T-helper 2 cell (primary cell): ENCODE measurements at places on chromosomes 12 and 14.

DNA sequence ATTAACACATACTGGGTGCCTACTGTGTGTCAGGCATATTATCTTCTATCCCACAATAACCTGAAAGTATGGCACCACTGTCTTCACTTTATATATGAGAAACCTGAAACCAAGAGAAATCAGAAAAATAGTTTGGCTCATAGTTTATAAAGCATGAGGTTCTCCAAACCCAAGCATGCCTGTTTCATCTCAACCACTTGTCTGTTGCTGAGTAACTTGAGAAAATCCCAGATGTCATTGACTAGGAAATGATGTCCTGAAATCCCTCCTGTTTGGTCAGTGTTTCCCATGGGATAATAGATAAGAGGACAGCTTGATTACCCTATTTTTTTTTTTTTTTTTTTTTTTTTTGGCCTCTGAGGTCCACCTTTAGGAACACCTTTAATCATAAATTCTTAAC lies 2.6 kb upstream of the IFNG-AS1 start:
- no peak for DNase-seq

DNA sequence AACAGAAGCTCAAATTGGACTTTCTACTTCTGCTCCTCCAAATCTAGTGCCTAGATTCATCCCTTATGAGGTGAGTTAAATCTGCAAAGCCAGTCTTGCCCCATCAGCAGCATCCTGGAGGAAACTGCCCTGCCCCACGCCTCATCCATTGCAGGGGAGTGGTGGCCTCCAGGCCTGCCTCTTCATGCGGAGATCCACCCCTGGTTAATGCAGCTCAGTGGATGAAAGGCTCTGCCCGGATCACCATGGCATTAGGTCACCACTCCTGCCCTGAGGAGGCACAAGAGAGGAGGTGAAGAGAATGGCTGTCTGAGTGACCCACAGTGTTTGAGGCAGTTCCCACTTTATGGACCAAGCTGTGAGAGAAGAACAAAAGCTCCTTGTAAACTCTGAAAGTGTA lies 218.1 kb downstream of the C12orf75 start:
- DNase-seq, result no peak

DNA sequence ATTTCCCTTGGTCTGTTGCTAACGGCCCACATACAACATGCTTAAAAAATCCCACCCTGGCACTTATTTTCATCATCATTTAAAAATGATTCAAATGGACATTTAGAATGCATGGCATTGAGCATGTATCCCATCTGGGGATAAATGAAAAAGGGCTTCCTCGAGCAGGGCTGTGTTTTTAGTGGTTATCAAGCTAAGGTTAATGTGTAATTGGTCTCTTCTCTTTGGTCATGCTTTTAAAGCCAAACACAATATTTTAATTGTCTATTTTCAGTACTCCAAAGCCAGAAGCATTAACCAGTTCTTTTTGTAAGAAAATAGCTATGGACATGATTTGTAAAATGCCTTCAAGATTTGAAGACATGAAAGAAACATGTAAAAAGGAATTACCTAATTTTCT lies 1.9 kb upstream of the TRHDE start:
- no peak for DNase-seq

DNA sequence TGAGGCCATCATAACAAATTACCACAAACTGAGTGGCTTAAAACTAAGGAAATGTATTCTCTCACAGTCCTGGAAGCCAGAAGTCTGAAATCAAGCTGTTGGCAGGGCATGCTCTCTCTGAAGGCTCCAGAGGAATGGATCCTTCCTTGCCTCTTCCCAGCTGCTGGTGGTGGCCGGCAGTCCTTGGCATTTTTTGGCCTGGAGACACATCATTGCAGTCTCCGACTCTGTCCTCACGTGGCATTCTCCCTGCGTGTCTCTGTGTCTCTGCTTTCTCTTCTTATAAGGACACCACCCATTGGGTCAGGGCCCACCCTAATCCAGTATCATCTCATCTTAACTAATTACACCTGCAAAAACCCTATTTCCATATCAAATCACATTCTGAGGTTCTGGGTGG lies 206.1 kb downstream of the SLC41A2 start:
- DNase-seq, result no peak

- DNase-seq, result peak; percentile 72
Measured at GRCh38 chr14:75069121-75069810, at the start of gene ZC2HC1C. TSS of gene ZC2HC1C (plus strand) at chr14:75069641. CDS start at chr14:75070574, 933 bp downstream.

DNA sequence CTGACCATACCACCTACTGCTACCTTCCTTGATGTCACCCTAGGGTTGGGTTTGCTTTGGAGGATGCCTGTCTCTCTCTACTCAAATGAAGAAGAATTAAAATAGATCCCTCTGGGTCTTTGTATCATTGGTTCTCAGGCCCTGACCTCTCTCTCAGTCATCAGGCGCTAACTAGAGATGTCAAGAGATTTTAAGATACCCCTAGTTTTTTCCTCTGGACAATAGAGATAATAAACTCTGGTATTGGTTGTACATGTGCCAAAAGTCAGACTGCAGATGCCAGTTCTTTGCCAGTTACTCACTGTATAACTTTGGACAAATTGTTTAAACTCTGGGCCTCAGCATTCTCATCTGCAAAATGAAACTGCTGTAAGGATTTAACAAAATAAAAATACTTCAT lies 31.5 kb downstream of the ITPR2 start:
- DNase-seq, result no peak

DNA sequence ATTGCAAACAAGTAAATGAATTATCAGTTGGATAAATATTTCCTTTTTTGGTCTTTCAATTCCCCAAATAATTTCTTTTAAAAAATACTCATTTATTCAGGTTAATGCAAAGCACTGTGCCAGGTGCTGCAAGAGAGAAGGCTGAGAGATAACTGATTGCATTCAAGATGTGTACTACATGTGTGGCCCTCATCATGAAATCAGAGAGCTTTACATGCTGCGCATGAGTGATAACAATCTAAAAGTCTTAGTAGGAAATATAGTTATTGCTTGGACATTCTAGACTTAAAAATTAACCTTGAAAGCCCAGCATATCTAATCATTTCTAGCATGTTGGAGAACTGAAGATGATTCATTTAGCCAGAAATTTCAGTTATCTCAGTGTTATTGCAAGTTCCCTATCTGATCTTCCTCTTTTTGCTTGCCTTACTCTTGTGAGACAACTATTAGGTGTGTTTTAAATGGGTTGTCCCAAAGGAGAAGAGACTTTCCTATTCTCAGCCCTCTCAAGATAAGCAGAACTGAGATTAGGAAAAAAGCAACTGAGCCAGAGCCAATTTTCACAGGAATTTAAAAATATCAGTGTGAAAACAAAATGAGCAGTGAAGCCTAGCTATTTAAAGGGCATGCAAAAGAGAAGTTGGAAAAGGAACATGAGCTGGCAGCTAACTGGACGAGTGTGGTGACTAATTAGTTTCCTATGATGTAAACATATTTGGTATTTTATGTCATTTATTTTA lies 60.9 kb downstream of the PLEKHA5 start:
- DNase-seq, result no peak

- no peak for DNase-seq
Measured at GRCh38 chr12:40078266-40078665, 27.6 kb downstream of the SLC2A13 start.

- no peak for DNase-seq
Measured at GRCh38 chr14:55339770-55340169, 68.5 kb downstream of the FBXO34 start.

DNA sequence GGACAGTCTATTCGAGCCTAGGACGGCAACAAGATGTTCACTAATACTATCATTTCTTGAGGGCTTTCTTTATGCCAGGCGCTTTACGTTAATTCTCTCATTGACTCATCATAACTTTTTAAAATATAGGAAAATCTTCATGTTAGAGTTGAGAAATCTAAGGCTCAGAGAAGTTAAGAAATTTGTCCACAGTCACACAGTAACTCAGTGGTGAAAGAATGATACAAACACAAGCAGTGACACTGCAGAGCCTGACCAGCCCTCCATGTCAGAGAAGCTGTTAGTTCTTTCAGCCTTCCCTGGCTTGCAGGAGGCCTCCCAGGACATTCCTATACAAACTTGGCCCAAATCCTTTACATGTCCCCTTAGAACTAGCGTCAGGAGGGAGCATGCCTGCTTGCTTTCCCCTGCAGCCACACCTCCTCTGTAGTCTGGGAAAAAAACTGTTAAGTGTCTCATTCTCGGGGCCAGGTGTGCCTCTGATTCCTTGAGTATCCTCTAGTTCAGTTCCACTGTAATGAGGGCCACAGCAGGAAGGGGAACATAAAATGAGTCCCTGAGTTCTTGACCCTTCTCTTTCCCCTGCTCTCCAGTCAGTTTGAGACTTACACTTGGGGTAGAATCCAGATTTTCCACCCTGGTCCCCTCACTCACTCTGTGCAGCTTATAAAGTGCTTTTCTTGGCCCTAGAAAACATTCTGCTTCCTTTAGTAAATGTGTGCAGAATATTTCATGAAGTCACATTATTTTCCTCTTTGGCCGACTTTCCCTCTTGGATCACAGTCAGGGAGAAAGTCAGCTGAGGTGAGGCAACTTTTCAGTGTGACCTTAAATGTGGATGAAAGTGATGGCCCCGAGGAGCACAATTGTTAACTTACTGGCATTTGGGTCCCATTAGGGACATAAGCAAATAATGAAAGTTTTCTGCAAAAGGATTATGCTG lies 152.2 kb upstream of the HIF1A start:
- DNase-seq, result no peak

GRCh38 chr14:55625481-55625880 lies 45.5 kb downstream of the KTN1 start:
- DNase-seq, result no peak

GRCh38 chr12:82176026-82176425 lies 182.2 kb downstream of the CCDC59 start:
- DNase-seq, result no peak

- peak; percentile 46 for DNase-seq
Measured at GRCh38 chr14:24113379-24113800, 1.2 kb upstream of the DCAF11 start.

GRCh38 chr12:107571492-107571891 lies 114.1 kb upstream of the PWP1 start:
- DNase-seq, result no peak

DNA sequence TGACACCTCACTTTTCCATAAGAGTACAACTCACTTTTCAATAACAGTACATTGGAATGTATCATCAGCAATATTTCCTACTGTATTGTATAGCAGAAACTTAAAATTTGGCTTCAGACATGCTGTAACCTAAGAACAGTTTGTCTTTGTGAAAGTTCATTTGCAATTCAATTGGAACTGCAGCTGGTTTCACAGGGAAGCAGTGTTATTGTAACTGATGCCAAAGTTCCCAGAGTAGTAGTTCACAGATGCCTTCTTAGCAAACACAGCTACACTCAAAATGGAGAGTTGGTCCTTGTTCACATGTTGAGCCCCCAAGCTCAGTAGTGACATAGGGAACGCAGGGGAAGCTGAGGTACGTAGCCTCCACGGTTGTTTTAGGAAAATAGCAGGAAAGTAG lies 23.3 kb downstream of the PPP1R36 start:
- no peak for DNase-seq

- no peak for DNase-seq
Measured at GRCh38 chr14:96272777-96273473, 16.9 kb downstream of the BDKRB1 start.

DNA sequence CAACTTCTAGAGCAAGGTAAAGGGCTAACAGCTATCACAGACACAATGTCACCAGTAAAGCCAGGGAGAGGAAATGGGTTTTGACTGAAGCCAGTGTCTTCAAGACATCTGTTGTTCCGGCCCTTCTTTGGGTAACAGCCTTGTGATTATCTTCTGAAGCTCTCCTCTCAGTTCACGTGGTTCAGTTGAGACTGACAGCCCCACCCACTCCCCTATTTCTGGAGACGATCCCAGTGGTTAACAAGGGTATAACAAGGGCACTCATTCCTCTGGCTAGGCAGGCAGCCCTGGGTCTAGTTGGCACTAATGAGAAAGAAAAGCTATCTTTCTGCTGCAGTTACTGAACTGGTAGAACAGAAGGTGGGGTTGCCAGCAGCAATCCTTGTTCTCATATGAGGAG lies 6.9 kb downstream of the GNPTAB start:
- peak; percentile 76 for DNase-seq

- DNase-seq, result no peak
Measured at GRCh38 chr12:61367281-61367785, 892.9 kb upstream of the USP15 start.

DNA sequence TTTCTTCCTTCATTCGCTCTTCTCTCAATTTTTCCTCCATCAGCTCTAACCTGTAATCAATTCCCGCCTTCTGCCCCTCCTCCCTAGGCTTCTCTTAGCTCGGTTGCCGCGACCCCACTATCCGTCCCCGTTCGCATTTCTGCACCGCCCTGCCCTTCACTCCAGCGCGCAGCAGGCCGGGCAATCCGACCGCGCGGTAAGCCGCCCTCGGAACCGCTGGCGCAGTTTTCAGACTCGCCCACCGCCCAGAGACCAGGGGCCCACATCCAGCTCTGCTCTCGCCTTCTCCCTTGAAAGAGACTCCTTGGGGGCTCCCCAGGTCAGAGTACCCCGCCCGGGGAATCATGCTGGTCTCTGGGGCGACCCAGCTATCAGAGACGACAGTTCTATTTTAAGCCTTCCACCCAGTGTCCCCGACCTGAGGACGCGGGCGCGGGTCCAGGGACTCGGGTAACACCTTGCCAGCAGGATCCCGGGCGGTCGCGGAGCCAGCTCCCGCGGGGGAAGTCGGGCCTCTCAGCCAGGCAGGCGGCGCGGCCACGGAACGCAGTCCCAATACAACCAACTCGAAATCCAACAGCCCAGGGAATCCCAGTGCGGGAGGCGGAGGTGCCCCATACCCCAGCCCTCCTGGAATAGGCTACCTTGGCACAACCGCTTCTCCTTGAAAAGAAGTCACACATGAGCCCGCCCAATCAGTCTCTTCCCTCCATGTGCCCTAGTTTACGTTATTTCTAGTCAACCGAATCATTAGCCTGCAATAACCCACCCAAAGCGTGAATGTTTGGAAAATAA lies 5.7 kb upstream of the SLC38A4 start:
- DNase-seq, result no peak

DNA sequence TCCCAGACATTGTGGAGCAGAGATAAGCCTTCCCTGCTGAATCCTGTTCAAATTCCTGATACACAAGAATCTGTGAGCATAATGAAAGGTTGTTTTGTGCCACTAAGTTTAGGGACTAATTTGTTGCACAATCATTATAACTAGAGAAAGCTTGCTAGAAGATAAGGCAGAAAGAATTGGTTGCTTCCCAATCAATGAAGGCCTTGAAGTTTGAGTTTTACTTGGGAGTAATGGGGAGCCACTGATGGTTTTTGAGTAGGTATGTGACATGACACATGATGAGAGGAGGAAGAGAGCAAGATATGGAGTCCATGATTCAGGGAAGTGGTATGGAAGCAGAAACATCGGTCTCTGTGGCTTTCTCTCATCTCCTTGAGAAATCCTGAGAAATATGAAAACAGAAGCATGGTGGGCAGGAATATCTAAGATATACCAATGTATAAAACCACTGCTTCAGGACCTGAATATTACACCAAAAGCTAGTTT lies 13.3 kb upstream of the TCP11L2 start:
- no peak for DNase-seq

DNA sequence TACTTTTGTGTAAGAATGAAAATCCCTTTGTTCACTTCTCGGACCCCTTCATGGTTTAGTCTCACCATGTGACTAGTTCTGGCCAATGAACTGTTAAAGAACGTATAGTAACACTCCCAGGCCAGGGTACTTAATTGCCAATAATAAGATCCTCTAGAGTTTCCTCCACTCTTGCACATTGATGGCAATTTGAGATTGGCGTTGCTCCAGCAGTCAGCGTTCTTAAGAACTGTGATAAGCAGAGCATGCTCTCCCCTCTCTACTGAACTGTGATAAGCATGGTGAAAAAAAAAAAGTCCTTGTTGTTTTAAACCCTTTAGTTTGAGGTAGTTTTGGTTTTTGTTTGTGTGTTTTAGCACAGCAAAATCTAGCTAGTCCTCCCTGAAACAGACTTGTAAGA lies 854.5 kb downstream of the SLC6A15 start:
- DNase-seq, result no peak
